ENCODE measurements at places on chromosomes 13 and 19.

- no peak for DNase-seq
Observed at GRCh38 chr13:51068501-51068900, 42.6 kb downstream of the C13orf42 start.

DNA sequence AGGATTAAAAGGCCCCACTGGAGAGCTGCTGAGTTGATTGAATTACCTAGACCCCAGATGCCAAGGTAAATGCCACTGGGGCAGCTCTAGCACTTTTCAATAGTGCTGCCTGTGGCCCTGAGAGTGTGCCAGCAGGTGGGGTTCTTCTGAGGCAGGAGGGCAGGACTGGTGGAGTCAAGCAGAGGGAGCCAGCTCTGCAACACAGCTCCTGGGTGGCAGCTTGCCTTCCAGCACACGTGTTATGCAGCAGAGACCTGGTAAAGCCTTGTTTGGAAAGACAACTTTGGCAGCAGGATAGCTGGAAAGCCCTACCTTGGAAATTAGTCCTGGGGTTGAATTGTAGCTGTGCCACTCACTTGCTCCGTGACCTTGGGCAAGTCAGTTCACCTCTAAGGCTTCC lies 306.6 kb downstream of the ATP8A2 start:
- no peak for DNase-seq

- DNase-seq = no peak
Observed at GRCh38 chr19:31438401-31439269, 89.4 kb upstream of the TSHZ3 start.

DNA sequence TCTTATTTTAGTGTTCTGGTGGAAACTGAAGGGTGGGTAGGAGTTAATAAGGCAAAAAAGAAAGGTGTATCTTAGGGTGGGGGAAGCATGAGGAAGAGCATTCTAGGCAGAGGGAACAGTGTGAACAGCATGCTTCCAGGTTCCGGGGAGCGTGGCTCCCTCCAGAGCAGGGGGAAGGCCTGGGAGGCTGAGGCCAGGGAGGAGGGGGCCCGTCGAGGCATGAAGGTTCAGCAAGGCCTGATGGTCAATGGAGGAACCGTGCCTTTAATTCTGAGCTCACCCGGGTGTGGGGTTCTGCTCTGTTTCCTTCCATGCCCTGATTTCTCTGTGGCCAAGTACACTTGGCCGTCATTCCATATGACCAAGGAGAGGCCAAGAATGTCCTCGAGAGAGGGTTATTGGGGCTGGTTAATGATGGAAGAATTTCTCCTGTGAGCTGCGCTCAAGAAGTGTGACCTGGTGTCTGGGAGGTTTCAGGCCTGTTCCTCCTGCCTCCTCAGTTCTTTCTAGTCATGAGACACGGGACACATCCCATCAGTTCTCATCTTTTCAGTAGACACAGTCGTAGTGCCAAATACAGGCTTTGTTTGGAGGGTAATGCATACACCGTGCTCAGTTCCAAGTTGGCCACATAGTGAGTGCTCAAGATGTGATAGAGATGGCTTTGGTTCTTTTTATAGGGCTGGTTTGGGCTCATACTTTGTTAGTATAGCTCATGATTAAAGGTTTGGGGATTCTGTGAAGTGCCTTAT lies 73.6 kb downstream of the SIPA1L3 start:
- DNase-seq = no peak

DNA sequence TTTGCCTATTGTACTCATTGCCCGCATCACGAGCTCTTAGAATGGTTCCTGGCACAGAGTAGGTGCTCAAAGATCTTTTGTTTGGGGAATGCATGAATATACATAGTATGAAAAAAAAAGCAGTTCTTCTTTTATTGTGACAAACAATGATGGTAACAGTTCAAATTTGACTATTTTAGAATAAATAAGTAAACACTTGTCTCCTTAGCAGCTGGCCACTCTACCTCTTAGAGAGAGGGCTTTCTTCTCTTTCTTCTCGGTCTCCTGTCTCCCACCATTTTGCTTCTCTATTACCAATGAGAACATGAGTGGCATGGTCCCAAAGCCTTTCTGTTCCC lies 639 bp upstream of the SLAIN1 start:
- DNase-seq = no peak

DNA sequence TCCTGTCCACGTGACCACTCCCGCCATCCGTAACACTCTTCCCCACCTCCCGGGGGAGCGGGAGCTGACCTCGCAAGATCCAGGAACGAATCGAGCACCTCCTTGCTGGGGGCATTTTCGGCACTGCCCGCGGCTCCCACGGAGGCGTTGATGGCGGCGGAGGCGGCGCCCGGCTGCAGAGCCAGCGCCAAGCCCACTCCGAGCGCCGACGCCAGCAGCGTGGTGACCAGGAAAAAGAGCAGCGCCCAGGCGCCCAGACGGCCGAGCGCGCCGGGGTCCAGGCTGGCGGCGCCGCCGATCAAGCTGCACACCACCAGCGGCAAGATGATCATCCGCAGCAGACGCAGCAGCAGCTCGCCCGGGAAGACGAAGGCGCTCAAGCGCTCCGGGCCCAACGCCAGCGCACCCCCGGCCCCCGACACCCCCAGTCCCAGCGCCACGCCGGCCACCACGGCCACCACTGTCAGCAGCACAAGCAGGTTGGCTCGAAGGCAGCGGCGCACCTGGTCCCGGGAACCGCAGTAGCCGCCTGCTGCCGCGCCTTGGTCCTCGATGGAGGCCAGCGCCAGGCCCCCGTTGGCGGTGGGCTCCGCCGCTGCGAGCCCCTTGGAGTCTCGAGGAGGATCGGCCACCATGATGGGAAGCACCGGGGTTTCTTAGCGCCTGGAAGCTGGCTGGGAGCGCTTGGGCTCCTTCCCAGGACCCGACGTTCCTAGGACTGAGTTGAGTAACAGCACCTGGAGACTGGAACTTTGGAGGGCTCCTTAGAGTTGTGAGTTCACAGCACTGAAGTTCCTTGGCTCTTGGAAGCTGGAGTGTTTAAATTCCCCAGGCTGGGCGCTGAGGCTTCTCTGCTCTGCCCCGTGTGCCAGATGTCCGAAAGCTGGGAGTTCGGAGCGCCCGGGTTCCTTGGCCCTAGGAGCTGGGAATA lies 798 bp downstream of the SLC1A5 start:
- peak; percentile 57 for DNase-seq

DNA sequence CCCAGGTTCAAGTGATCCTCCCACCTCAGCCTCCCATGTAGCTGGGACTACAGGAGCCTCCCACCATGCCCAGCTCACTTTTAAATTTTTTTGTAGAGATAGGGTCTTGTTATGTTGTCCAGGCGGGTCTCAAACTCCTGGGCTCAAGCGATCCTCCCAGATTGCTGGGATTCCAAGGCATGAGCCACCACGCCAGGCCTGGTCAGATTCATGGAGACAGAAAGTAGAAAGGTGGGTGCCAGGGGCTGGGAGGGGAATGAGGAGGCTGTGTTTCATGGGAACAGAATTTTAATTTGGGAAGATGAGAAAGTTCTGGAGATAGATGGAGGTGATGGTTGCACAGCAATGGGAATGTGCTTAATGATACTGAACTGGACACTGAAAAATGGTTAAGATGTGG lies 22.3 kb downstream of the ARHGEF18 start:
- no peak for DNase-seq

Data from NCI-H446 (cell line).